ENCODE measurements at places on chromosomes 6 and 20.
A peak's percentile ranks its signal among the peaks of the same experiment; 100 is the strongest.

GRCh38 chr6:76694795-76695194 is 622.3 kb upstream of the IMPG1 start:
- DNase-seq: no peak

DNA sequence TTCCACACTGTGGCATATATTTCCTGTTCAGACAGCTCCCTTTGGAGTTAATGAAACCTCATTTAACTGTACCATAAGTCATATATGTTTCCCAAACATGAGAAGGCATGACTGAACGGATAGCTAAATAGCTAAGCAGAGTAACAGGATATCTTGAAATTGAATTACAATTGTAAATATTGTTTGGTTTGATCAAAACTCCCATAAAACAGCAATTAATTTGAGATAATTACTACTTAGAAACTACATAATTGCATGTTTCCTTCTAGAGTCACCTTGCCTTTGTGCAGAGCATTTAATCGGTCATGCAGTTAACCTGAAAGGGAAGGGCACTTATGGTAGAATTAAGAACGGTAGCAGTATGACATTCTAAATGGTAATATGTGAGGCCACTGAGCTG is 179.0 kb upstream of the MAP3K7 start:
- no peak for DNase-seq

DNA sequence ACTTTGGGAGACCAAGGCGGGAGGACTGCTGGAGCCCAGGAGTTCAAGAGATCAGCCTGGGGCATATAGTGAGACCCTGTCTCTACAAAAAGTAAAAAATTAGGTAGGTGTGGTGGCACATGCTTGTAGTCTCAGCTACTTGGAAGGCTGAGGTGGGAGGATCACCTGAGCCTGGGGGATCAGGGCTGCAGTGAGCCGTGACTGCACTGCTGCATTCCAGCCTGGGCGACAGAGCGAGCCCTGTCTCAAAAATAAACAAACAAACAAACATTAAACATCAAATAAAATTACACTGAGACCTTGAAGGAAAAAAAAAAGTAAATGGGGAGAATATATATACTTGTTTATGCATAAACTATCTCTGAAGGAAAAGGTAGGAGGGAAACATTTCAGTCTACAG is 387.8 kb downstream of the ZFAND3 start:
- no peak for DNase-seq

GRCh38 chr20:54464003-54464402 is 11.4 kb upstream of the DOK5 start:
- DNase-seq: no peak

- DNase-seq: no peak
Measured at GRCh38 chr6:4344317-4344899, 209.0 kb upstream of the ECI2 start.

DNA sequence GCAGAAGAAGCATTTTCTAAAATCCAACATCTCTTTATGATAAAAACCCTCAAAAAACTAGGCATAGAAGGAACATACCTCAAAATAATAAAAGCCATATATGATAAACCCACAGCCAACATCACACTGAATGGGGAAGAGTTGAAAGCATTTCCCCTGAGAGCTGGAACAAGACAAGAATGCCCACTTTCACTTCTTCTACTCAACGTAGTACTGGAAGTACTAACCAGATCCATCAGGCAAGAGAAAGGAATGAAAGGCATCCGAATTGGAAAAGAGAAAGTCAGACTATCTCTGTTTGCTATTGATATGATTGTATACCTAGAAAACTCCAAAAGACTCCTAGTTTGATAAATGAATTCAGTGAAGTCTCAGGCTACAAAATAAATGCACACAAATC is 7.9 kb upstream of the CDK19 start:
- no peak for DNase-seq

- no peak for DNase-seq
Measured at GRCh38 chr6:32086661-32087573, 22.2 kb downstream of the TNXB start.

DNA sequence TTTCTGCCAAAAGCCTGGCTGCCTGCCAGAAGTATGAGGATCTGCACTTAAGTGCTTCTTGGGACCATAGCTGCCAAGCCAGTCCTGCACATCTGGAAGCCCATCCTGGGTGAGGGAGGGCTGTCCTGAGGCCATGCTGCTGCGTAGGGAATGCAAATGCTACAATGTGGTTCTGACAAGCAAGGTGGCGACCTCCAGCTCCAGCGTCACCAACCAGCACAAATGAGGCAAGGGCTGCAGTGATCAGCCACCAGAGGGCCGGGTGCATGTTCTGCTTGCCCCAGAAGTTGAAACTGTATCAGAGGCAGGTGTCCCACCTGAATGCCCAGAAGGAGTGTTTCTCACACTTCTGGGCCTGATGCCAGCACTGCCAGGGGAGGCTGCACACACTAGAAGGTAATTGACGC is 99.1 kb upstream of the KCNQ5 start:
- DNase-seq: no peak

GRCh38 chr6:71388068-71388744 is 99.6 kb downstream of the OGFRL1 start:
- DNase-seq: no peak

DNA sequence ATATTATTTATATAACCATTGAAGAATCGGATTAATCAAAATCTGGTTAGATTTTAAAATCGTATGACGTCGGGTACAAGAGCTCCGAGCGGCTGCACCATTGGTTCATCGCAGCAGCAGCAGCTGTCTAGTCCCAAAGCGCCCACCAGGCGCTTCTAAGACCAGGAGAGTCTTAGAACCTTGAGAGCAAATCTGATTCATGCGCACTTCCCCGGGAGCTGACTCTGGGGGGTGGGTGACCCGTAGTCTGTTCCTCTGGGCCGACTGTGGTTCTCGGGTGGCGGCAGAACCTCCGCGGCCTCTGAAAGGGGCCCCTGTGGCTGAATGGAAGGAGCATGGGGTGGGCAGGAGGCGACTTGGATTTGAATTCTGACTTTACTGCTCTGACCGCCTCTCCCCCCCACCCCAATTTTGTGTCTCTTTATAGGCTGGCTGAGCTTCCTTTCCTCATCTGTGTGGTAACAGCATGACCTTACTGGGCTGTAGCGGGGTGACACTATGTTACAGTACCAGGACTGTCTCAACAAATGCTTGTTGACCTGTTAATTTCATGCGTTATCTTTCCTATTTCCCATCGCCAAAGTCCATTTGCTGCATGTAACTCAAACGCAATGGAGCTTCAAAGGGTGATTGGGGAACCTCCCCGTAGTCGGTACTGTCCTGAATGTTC is 119.7 kb downstream of the RTN4IP1 start:
- DNase-seq: no peak

GRCh38 chr6:105135907-105136430 is 43.8 kb downstream of the POPDC3 start:
- DNase-seq: peak; percentile 9

DNA sequence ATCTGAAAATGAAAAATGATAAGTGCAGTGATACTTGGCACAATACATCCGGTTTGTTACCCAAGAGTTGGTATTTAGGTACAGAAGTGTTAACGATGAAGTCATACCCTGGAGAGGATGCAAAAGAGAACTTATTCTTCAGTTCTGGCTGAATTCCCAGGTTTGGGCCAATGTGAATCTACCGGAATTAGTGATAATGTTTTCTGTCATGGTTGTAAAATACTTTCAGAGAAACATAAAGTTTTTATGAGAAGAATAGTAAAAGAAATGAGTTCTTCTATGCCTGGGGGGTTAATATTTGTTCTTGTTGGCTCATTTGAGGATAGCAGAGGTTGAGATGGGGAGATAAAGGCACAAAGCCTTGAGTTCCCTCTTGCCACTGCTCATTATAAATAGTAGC is 509.9 kb upstream of the POU3F2 start:
- peak; percentile 51 for DNase-seq

DNA sequence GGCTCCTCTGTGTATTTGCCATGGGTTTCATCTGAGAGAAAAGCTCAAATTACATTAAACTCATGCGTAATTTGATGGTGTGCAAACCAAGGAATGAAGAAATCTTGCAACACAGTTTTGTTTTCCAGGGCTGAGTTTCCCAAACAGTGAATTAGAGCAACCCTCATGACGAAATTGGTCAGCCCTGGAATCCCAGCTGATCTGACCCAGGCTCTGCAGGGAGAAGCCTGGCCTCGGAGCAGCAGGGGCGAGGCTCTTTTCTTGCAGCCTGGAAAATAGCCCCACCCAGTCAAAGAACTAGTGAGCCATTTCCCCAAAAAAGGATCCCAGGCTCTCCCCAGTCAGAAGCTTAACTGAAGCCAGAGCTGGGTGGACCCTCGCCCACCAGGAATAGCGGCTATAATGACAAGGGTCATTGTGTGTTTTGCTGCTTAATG is 107.3 kb upstream of the SNX9 start:
- DNase-seq: no peak

DNA sequence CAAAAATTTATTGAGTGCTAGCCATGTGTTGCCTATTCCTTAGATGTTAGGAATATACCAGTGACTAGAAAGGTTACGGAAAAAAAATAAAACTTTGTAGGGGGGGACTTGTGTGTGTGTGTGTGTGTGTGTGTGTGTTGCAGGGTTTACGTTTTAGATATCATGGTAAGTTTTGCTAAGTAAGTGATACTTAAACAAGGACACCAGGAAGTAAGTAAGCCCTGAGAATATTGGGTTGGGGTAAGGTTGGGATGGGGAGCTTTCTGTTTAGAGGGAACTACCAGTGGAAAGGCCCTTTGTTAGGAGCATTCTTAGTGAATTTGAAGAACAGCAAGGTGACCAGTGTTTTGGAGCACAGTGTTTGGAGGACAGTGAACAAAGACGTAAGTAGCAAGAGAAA is 30.3 kb downstream of the NCOA3 start:
- no peak for DNase-seq

DNA sequence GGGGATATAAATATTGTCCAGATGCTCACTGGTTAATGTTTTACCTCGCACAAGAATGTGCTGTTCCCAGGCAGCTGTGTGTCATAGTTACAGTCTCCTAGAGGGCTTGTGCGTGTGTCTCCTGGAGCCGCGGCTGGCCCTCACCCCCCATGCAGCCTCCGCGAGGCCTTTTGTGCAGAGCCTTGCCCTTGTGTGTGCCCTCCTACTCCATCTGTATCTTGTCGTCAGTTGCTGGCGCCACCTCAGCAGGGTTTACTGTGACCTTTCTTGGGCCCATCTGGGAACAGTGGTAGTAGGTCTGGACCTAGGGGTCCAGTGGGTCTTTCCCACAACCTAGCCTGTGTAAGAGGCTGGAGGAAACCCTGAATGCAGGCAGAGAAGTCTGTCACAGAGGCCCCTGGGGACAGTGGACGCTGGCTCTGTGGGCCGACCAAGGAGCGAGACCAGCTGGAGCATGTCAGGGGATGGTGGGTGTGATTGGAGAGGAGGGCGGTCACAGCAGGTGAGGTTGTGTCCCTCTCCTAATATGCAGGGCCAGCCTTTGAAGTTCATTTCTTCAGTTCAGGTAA is 35.2 kb downstream of the PPP1R14C start:
- DNase-seq: no peak

DNA sequence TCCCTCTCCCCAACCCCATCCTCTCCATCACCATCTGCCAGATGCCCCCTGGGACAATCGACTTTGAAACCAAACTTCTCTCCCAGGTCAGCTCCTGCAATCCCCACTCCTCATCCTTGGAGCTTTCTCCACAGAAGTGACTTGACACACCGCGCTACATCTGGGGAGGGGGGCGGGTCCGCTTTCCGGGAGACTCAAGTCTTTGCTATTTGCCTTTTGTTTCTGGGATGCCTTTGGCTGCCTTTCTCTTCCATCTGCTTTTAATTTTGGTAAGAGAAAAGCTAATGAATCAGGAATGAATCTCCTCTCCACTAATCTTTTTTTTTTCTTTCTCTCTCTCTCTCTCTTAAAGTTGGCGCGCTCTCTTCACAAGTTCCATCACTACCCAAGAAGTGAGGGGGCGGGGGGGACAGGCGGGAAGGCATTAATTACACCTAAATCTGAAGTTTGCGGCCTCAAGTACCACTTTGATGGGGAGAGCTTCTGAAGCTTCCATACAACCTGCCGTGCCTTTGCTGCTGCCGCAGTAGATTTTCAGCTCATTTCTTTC is 664 bp upstream of the TPBG start:
- DNase-seq: no peak

- DNase-seq: no peak
Measured at GRCh38 chr6:36754582-36755434, 57.2 kb downstream of the RAB44 start.

- no peak for DNase-seq
Measured at GRCh38 chr20:43727980-43728590, 1.3 kb upstream of the GTSF1L start.

DNA sequence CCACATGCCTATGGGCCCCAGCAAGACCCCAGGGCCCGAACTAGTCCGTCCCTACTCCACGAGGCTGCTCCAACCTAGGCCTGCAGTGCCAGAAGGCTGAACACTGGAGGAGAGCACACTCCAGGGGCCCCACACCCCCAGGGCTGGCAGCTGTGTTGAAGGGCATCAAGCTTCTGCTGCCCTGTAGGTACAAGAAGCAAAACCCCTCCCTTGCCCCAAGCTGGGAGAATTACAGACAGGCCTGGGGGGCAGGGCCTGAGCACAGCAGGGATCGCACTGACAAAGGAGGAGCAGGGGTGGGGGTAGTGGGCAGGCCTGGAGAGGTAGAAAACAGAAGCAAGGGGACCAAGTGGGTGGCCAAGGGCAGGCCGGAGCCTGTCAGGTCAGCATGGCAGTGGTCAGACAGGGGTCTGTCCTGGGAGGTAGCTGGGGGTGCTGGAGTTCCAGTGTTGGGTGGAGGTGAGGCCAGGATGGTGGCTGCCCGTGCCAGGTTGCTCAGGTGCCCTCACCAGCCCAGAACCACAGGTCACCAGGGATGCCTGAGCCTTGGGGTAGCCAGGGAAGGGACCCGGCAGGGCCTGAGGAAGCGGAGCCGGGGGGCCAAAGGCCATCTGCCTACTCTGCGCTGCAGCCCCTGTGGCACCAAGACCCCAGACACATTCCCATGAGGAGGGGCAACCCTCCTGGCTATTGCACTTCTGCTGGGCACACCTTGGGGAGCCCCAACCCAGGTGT is 2.9 kb upstream of the UCKL1 start:
- no peak for DNase-seq

GRCh38 chr6:51016489-51016888 is 197.8 kb downstream of the TFAP2B start:
- DNase-seq: no peak
